ENCODE measurements at places on chromosomes 2 and 18.

GRCh38 chr2:2057125-2057721 lies 273.9 kb downstream of the MYT1L start:
- DNase-seq = no peak

- DNase-seq = no peak
These were observed 621.3 kb downstream of the XIRP2 start for GRCh38 chr2:167509586-167509985.

DNA sequence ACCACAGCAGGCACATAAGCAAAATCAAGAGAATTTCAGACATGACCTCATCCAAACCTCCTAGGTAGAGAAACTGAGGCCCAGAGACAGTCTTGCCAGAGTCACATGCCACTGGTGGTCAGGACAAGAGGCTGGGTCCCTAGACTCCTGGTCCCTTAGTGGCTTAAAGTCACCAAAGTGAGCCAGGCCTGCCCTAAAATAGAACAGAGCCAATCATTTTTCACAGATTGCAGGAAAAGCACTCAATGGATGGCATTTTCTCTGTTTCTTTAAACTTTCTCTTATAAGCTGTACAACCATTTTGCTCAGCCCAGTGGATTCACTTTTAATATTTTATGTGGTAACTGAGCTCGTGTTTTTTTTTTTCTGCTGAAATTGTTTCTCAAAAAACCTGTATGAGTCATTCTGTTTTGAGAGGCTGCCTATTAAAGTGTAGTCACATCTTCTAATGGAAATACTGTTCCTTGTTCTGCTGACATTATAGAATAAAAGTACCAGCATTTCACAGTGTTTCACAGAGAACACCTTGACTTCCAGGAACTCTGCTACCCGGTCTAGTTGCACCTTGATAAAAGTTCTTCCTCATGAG lies 29.6 kb downstream of the STEAP3 start:
- no peak for DNase-seq

DNA sequence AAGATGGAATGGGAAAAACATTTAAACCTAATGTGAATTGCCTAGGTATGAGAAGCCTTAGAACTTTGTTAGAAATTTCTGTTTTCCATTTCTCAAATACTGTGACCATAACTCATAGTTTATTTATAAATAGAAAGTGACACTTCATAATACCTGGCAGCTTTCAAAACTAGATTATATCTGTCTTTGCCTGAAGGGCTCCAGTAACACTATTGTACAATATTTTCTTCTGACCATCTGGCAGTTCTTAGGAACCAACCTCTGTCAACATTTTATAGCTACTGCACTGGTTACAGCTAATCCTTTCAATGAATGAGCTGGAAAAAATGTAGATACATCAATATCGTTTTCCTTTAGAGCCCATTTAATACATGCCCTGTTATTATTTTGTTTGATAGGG lies 237.4 kb downstream of the CAMKMT start:
- DNase-seq = no peak

DNA sequence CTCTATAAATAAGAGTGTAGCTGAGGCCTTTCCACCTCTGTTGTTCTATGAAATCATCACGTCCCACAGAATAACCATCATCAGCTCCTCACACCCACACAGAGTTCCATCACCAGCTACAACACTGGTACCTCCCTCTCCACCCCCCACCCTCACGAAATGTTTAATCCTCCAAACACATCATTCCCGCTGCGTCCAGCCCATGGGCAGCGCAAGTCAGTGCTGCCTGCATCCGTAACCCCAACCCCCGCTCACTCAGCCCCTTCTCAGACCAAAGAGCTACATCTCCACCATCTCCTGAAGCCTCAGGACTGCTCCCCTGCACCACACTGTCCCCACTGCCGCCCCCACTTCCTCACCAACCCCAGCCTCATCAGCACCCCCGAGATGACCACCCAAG lies 19.4 kb downstream of the DNMT3A start:
- no peak for DNase-seq

DNA sequence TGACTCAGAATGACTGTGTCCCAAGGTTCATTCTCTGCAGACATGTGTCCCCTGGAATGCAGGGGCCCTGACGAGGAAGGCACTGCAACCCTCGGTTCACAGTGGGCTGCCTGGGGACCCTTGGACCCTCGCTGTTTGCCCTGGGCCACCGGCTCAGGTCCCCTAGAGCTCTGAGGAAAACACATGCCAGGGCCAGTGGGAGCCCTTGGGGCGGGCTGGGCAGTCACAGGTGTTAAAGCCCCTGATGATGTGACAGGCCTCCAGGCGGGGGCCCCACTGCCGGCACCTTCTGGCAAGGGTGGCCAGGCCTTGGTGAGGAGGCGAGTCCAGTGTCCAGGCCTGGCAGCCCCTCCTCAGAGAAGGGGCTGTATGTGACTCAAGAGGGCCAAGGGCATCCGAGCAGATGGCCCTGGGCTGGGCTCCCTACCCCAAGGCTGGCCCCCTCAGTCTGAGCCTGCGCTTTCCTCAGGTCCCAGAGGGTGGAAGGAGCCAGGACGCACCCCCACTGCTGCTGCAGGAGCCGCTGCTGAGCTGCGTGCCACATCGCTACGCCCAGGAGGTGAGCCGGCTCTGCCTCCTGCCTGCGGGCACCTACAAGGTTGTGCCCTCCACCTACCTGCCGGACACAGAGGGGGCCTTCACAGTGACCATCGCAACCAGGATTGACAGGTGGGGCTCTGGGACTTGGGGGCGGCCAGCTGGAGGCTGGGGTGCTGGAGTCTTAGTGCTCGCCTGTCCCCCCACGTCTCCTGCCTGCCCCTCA lies 11.1 kb downstream of the CAPN10 start:
- DNase-seq = no peak

DNA sequence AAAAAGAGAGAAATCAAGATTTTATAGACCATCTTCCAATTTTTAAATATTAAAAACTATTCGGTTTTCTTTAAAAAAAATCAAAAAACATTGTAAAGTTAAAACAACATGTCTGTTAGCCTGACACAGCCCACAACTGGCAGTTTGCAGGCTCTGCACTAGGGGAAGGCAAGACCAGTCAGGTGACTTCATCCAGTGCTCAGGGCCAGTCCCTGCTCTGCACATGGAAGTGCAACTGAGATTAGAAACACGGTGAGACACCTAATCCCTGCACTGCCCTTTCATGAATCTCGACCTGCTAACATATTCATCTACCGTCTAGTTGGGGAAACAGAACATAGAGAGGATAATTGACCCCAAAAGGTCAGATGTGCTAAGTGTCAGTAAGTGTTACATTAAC lies 135.2 kb downstream of the BARD1 start:
- no peak for DNase-seq

GRCh38 chr2:23327887-23328286 lies 57.1 kb upstream of the KLHL29 start:
- DNase-seq = no peak

GRCh38 chr18:48778344-48779011 lies 172.3 kb downstream of the SMAD7 start:
- DNase-seq = no peak
